ENCODE measurements at places on chromosomes 11 and 22.
A peak's percentile ranks its signal among the peaks of the same experiment; 100 is the strongest.

DNA sequence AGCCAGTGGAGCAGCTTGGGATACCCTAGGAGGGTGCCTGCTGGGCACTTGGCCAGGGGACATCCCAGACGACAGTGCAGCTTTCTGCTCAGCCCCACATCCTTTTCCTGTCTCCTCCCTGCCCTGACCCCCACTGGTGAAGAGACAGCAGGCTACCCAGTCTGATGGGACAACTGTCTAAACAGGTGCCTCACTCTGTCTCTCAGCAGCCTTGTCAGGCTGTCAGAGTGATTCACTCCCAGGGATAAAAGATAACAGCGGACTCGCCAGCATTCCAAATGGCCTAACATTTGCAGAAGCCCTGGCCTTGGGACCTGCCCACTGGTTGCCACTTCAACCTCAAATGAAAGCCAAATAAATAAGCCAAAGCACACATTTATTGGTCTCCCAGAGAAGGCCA is 318.6 kb upstream of the PLET1 start:
- no peak for DNase-seq

- no peak for DNase-seq
Measured at GRCh38 chr22:42439021-42439567, 6.9 kb upstream of the NFAM1 start.

- DNase-seq, result no peak
Measured at GRCh38 chr11:68889948-68890446, 13.6 kb downstream of the MRPL21 start.

- no peak for DNase-seq
Measured at GRCh38 chr11:47253660-47254059, 4.1 kb upstream of the NR1H3 start.

DNA sequence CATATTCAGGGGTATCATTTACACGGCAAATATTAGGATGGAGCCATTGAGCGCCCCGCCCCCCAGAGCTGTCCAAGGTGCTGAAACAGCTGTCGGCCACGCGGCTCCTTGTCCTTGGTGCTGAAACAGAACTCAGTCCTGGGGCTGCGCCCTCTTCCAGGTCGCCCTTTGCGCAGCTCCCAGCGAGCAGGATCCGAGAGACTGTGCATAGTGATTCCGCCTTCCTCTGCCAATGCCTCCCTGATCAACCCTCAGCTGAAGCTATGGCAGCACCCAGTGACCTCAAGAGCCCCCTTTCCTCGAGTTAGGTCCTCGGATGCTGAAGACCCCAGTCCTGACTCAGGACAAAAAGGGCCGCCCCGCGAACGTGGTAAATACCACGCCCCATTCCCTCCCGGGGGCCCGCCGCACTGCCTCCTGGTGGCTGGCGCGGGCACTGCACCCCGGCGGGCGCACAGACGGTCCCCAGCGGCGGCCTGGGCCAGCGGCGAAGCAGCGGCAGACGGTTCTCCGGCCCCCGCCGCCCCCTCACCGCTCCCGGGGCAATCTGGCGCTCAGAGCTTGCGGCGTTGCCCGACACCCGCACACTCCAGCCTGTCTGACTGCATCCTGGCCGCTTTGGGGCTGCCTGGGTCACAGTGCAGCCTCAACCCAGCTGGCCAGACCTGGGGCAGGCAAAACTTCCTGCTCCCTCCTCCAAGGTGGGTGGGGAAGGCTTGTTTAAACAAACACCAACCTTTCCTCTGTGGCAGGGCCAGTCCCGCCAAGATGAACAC is 13.4 kb downstream of the SYT7 start:
- DNase-seq, result peak; percentile 59

DNA sequence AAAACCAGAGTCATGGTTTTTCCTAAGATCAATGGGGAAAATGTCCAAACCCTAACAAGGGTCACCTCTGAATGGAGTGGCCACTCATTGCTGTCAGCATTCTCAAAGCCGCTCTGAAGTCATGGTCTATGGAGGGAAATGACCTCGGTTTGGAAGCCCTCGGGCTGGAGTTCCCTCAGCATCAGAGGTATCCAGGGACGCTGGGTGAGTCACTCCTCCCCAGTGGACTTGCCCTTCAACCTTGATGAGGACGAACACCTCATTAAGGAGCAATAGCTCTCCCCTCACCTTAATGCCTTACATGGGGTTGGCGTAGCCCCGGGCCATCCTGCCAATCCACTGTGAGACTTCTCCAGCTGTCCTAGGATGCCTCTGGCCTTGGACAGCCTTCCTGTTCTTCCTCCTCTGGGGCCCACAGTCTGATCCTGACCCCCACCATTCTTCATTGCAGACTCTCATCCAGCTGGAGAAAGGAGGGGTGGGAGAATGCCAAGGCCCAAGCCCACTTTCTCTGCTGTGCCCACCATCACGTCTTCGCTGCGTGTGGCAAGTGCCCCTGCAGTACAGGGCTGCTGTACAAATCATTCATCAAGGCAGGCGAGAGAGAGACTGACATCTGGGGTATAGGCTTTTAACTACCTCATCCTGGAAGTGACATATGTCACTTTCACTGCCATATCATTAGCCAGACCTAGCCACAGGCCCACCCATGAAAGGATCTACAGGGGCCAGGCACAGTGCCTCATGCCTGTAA is 25.4 kb upstream of the MYH9 start:
- DNase-seq, result no peak

GRCh38 chr11:86162239-86162638 is 82.3 kb upstream of the EED start:
- no peak for DNase-seq

DNA sequence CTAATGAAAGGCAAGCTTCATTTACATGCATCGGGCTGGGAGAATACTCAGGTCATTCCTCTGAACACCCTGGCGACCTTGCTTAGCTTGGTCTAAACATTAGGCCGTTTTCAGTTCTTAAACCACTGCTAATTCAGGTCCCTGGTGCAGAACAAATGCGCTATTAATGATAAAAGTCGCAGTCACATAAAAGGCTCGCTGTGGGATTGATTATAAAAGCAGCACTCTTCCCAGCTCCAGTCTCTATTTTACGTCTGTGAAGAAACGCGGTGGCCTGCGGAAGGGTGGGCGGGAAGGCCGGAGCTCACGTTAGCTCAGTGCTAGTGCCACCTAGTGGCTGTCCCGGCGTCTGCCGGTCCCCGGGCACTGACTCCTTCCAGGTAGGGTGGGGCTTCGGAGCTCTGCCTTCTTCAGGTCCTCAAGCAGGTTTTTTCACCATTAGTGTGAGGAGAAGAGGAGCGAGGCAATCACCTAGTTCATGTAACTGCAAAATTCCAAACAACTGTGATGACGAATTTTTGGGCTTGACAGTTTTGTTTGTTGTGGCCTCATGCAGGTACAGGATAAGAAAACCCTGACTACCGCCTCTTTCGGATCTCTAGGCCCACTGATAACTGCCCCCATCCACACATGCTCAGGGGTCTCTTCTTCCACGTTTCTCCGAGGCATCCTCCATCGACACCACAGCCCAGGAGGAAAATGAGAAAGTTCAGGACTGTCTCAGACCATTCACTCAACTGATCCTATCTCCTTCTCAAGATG is 66.5 kb upstream of the CLMP start:
- DNase-seq, result peak; percentile 61

- no peak for DNase-seq
Measured at GRCh38 chr11:94946812-94947211, 26.5 kb downstream of the CWC15 start.

DNA sequence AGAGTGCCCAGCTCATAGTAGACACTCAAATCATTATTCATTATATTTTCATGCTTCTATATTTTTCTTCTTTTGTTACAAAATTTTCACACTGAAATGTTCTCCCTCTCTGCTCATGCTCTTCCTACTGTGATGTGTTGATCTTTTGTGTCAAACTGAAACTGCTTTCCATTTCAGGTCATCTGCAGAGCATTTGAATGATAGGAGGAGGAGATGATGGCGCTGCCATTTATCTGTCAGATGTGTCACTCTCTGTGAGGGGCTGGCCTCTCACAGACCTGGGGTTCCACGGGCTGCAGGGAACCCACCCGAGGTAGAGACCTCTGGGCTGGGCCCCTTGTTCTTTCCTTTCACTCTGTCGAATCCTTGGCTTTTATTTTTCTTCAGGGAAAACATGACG is 41.1 kb downstream of the OR10A6 start:
- no peak for DNase-seq

DNA sequence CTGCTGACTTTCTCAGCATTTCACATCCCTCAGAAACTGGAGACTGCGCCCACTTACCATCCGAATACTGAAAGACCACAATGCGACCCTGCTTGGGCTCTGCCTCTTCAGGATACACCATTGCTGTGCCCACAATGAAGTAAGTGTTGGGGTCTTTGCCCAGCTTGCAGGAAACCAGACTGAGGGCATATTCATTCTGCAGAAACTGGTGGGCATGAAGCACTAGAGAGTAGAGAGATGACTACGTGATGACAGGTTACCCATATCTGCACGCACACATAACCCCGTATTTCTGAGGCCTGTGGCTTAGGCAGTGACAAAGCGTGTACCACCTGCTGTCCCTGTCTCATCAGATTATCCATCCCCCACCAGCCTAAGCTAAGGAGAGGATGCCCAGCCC is 14.6 kb upstream of the VWCE start:
- no peak for DNase-seq

DNA sequence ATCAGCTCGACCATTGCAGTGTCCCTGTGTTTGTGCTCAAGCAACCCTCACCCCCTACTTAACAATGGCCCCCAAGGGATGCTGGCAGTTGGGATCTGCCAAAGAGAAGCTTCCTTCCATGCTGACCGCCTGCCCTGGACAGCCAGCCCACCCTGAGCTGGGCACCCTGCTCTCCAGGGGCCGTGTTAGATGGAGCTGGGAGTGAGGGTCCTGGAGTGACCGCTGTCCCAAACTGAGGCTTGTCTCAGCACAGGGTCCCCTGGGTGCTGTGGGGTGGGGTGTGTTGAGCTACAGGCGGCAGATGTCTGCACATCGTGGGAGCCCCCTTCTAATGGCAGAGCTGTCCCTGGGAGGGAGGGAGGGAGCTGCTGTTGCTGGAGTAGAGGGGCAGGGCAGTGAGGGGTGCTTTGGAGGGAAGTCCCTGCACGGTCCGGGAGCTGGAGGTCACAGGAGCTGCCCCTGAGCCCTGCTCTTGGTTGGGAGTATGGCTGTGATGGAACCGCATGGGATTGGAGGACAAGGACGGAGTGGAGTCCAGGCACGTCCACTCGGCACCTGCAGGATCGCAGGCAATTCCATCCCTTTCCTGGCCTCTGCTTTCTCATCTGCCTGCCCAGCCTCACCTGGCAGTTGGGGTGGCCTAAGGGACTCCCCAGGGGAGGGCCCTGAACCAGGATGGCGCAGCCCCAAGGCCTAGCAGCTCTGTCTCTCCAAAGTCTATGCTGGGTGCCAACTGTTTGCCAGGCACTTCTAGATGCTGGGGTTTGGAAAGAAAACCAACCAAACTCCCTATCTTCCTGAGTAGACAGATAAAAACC is 126.3 kb downstream of the ARHGAP8 start:
- DNase-seq, result no peak

DNA sequence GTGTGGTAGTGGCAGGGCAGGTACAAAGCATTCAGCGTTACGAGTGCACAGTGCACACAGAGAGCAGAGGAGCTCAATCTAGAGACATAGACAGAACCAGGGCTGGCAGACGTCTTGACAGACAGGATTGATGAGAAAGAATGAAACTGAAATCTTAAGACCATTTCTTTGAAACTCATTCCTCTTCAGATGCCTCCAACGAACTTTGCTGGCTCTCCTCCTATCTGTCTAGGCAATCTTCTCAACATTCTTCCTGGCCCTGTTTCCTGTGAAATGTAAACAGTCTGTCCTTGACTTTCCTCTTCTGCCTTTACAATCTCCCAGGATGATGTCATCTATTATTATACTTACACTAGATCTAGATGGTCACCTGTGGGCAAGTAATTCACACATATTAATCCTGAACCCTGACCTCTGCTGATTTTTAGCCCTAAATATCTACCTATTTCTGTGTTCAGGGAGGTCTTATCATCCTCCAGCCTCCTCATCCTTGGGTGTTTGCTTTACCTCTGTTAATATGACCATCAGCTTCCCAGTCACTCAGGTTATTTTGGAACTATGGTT is 119.5 kb downstream of the ENTHD1 start:
- DNase-seq, result peak; percentile 22

DNA sequence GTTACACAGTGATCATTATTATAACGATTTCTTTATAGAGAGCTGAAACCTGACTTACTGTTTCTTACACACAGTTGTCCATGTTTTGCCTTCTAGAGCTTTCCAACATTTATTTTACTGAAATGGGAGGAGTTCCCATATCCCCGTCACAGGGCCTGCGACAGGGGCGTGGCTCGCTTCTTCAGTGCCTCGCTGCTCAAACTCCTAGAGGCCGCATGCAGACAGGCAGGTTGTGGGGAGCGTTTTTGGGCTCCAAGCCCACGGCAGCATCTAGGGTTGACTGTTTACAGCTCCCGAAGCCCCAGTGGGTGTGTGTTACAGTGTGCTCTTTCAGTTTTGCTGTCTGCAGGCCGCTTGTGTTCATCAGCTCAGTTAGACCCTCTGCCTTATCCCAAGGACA is 12.7 kb upstream of the AMOTL1 start:
- DNase-seq, result no peak

GRCh38 chr11:108709741-108710140 is 44.9 kb downstream of the DDX10 start:
- no peak for DNase-seq

DNA sequence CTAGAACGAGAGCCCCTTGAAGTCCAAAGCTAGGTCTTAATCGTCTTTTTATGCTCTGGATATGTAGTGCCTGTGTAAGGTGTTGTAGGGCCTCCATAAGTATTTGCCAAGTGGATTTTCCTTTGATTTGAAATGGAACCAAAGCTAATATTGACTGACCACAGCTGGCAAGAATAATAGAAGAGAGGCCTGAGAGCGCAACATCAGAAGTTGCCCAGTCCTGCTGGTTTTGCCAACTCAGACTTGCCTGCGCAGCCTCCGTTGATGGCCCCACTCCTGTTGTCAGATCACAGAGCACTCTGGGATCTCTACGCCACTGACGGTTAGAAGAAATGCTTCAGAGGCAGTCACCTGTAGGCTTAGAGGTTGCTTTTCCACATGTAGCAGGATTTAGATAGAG is 251.2 kb downstream of the TENM4 start:
- no peak for DNase-seq

- no peak for DNase-seq
Measured at GRCh38 chr22:45918459-45919370, 58.2 kb downstream of the WNT7B start.

GRCh38 chr11:87265979-87266378 is 228.2 kb downstream of the TMEM135 start:
- no peak for DNase-seq

GRCh38 chr11:81644239-81644840 is 1089.3 kb downstream of the FAM181B start:
- no peak for DNase-seq

All from activated CD4-positive, alpha-beta T cell treated with anti-CD3 and anti-CD28 coated beads for 4 hours (primary cell).